Choroid plexus epithelial cell (primary cell): ENCODE measurements at places on chromosomes 6 and 20.
A peak's percentile ranks its signal among the peaks of the same experiment; 100 is the strongest.

DNA sequence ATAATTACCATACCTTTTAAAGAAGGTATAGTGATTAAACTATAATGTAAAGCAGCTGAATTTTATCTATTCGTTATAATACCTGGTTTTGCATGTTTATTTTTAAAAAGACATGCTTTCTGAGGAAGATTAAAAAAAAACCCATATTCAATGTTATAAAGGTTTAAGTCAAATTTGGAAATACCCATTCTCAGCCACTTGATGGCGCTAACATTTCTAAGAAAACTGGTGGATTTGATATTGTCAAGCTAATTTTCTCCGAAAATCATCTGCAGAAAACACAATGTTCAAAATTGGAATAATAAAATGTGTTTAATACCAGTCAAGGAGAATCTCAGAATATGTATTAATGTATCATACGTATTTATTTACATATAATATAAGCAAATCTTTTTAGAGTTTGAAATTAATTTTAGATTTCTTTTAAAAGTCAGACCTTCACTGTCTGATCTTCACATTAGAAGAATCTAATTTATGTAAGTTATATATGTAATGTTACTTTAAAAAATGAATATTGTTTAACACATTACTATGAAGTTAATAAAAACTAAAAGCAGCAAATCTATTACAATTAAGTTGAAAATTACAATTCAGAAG is 35.0 kb downstream of the SHPRH start:
- DNase-seq, result peak; percentile 77

DNA sequence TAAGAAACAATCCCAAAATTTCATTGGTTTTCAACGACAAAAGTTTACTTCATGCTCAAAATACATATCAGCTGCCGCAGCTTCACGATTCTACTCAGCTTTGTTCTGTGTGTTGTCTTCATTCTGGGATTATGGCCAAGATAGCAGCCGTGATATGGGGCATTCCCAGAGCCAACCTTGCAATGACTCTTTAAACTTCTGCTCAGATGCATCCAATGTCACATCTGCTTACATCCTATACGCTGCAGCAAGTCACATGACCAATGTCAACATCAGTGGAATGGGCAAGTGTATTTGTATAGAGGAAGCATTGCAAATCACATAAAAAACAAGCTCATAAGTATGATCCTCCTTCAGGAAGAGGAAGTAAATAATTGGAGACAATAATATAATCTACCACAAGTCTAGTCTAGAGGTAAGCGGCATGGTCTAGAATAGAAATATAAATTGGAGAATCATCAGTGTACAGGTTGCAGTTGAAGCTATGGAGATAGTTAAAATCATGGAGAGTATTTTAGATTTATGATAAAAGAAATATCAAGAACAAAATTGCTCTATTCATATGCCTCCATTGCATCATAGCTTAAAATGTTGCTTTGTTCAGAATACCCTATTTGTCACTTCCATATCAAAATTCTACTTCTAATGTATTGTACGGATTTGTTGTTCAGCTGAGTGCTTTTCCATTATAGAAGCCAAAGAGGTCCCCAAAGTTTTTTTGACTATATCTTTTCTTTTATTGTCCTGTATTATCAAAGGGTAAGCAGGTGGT is 7.2 kb upstream of the C6orf141 start:
- DNase-seq, result no peak

- no peak for DNase-seq
These were observed 105.1 kb upstream of the PRL start for GRCh38 chr6:22401932-22402331.

GRCh38 chr20:49381558-49382493 is 100.6 kb downstream of the KCNB1 start:
- DNase-seq, result peak; percentile 94

- no peak for DNase-seq
These were observed 543.6 kb upstream of the CITED2 start for GRCh38 chr6:139917951-139918630.

DNA sequence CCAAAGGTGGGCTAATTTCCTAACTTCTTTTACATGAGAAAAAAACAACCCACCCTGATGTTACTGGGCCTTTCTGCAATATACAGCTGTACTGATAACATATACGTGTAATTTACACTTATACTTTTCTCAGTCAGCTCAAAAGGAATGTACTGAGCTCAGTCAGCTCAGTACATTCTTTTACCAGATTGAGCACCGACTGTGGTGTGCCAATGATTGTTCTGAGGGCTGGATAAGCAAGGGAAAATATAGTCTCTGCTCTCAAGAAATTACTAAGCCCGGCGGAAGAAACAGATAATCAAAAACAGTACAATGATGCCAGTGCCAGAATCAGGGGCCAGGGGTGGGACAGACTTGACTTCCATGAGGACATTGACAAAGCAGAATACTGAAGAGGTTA is 10.0 kb upstream of the BLOC1S5 start:
- peak; percentile 53 for DNase-seq

DNA sequence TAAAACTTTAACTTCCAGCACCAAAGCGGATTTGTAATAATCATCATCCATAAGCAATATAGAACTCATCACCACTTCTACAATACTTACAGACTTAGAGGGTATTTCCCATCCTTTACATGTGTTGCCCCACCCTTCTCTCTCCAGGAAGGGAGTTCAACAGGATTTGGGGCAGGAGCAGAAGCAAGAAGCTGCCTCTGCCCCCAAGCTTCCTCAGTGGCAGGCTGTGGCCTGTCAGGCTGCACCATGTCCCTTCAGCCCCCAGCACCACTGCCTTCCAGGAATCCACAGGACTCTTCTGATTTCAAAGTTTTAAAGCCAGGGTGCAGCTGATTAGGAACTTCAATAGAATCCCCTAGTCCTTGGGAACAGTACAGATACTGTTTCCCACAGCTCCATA is 36.7 kb upstream of the MCM9 start:
- DNase-seq, result no peak

DNA sequence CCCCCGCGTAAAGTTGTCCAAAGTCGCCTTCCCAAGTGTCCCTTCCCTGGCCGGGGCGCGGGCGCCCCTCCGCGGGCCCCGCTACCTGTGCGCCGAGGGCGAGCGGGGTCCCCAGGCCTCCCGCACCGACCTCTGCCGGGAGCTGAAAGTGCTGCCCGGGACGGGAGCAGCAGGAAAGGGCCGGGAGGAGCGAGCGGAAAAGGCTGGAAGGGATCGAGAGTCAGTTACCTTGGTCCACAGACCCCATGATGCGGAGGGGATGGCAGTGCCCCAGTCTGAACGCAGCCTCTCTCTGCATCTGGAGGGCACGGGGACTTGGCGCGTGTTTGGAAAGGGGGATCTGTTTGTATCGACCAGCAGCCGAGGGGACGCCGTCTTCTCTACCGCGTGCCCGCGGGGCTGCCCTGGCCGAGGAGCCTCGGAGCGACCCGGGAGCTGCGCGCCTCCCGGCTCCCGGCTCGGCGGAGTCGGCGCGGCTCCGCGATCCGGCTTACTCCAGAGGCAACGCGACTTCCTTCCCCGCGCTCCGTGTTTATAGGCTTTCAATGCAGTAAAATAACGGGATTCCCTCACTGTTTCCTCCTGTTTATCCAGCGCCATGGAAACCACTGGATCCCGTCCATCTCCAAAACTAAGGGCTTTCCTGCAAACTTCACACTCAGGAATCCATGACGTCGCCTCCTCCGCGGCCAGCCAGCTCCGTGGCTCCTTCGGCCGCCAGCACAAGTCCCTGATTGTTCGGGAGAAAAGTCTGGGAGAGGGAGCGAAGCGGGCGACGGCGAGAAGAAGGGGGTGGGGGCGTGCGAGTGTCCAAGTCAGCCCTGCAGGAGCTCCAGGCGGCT is 20.0 kb upstream of the NFATC2 start:
- DNase-seq, result peak; percentile 90

- peak; percentile 76 for DNase-seq
These were observed 39.0 kb upstream of the PLN start for GRCh38 chr6:118509009-118509617.

- DNase-seq, result no peak
These were observed 36.8 kb downstream of the HDAC2 start for GRCh38 chr6:113934101-113934500.

DNA sequence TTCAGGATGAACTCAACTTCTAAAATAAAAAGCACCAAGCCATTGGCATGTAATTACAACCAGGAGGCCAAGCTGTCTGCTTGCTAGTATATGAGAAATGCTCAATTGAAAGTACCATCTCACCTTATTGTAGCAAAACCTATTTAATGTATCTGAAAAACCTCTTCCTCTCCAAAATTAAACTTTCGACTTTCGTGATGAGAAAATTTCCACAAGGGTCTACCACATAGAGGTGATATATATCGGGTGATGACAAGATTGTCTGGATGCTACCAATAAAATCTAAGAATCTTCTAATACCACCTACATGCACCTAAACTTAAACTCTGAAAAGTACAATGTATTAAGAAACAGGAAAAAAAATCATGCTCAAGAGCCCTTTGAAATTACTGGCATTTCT is 74.2 kb downstream of the ATXN1 start:
- DNase-seq, result no peak

- DNase-seq, result no peak
These were observed 247.9 kb downstream of the ZNF217 start for GRCh38 chr20:53345536-53346334.

DNA sequence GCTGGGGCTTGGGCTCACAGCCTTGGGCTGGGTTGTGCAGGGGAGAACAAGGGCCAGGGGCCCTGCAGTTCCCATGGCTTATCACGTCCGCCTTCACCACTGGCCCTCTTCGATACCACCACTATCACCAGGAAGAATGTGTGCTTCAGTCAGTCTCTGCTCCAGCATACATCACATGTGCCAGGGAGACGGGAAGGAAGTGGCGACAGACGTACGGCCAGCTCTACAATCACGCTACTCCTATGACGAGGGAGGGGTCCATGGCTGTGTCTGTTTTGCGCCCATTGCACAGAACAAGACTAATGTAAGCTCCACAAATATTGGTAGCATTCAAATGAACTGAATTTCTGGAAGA is 72.1 kb downstream of the TRAM2 start:
- DNase-seq, result no peak

DNA sequence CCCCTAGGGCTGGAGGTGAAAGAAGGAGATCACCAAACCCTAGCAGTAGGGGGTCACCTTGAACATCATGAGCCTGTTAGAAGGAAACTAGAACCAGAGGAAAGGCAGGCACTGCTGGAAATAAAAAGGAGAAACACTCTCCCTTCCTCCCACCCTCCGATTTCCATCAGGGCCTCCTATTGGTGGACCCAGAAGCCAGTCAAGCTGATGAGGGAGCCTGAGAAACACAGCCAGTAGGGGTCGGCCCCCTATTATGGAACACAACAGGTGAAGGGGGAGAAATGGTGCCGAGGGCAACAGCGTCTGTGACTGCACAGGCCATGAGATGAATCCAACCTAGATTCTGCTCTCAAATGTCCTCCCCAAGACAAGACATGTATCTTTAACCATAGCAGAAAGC is 156.1 kb upstream of the LRFN2 start:
- DNase-seq, result no peak
